GM12878 (cell line): ENCODE measurements at places on chromosomes 11 and 22.
A peak's percentile ranks its signal among the peaks of the same experiment; 100 is the strongest.

- peaks cover 1% of the 10 kb centered on the region; the same call in 1 of the 2 replicates for H3K36me3 ChIP-seq
- no peak overlapping the region for H3K27ac ChIP-seq
Measured at GRCh38 chr11:121300972-121301699, 8.6 kb downstream of the SC5D start.

DNA sequence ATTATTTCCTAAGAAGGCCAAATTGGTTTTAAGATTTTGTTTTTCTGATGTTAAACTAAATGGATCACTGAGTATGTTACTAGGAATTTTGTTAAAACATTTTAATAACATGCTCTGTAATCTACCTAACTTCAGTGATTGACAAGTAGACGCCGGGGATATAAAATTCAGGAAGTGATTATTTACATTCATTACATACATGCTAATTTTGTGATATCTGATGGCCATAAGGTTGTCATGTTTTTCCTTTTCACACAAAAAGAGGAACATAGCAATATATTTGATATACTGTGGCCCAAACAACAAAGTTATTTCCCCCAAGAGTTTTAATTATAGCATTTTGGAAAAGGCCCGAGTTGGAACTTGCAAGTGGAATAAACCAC lies 12.1 kb downstream of the SCUBE1 start:
- no peak overlapping the region for H3K27ac ChIP-seq
- H3K4me3 ChIP-seq, result no peak overlapping the region
- no peak for DNase-seq
- peaks cover 5% of the 10 kb centered on the region; the same call in 1 of the 2 replicates for H3K27me3 ChIP-seq
- no peaks in the 10 kb centered on the region for H3K4me1 ChIP-seq
- H3K36me3 ChIP-seq, result no peaks in the 10 kb centered on the region

- H3K4me3 ChIP-seq, result no peak overlapping the region
- H3K4me1 ChIP-seq, result peaks cover 32% of the 10 kb centered on the region
- peak overlapping the region; percentile 10; the same call in 1 of the 2 replicates for H3K27ac ChIP-seq
- no peaks in the 10 kb centered on the region for H3K36me3 ChIP-seq
Measured at GRCh38 chr11:47004595-47005033, 68.1 kb downstream of the CSTPP1 start.

DNA sequence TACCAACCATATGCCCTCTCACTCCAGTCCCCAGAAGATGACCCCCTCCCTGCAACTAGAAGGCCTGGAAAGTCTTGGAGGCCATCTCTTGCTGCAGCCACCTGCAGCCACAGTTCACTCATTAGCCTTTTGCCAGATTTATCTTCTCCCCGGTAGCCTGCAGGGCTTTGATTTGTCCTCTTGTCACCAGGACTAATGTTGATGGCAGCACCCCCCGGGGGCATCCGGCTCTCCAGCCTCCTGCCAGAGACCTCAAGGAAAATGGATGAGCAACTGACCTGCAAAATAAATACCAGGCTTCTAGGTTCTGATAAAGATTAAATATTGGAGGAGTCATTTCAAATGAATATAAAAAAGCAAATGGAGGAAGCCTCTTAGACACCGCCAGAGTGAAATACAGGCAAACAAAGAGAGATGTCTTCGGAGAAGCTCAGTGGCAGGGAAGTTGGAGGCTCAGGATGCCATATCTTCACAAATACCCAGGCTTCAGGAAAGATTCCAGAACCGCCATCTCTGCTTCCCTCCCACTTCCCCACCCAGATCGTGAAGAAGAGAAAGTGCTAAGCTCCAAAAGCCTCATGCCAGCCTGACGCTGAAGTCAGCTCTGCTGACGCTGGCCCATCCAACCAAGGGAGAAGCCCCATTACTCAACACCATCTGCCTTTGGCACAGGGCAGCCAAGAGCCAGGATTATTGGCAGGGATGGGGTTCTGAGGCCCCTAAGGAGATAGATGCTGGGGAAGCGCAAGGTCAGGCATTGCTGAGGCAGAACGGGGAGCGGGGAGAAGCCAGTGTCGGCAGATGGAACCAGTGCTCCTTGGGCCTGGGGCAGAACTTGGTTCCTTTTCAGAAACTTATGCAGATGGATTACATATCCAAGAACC lies 362.7 kb downstream of the CADM1 start:
- H3K27ac ChIP-seq, result no peak overlapping the region
- H3K4me3 ChIP-seq, result no peak overlapping the region
- no peaks in the 10 kb centered on the region for H3K4me1 ChIP-seq
- no peaks in the 10 kb centered on the region for H3K36me3 ChIP-seq
- peaks cover 2% of the 10 kb centered on the region for H3K27me3 ChIP-seq
- DNase-seq, result no peak

GRCh38 chr11:116536416-116536815 lies 236.4 kb downstream of the BUD13 start:
- peaks cover 11% of the 10 kb centered on the region for H3K27me3 ChIP-seq
- H3K36me3 ChIP-seq, result no peaks in the 10 kb centered on the region
- H3K4me1 ChIP-seq, result no peaks in the 10 kb centered on the region
- no peak overlapping the region for H3K4me3 ChIP-seq

GRCh38 chr11:46912526-46913150 lies 5.7 kb downstream of the LRP4 start:
- DNase-seq, result no peak

DNA sequence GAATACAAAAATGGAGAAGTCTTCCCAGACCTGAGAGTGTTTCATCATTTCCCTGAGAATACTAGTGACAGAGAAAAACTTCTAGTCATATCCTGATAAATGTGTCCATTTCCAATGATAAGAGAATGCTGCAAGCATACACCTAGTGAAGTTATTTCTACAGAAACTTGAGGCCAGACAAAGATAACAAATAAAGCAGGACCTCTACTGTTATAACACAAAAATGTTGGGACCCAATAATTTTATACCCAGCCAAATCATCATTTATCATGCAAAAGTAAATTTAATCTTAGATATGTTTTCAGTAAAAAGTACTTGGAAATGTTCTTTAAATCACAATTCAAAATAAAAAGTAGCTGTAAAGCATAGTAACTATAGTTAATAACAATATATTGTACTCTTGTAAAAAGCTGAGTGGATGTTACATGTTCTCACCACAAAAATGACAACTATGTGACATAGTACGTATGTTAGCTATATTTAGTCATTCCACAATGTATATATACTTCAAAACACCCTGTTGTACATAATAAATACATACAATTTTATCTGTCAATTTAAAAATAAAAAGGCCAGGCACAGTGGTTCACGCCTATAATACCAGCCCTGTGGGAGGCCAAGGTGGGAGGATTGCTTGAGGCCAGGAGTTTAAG lies 12.6 kb downstream of the RRAS2 start:
- H3K36me3 ChIP-seq, result peaks cover 4% of the 10 kb centered on the region; the same call in 1 of the 2 replicates
- no peak for DNase-seq
- peaks cover 3% of the 10 kb centered on the region; the same call in 1 of the 2 replicates for H3K4me1 ChIP-seq
- H3K27me3 ChIP-seq, result no peaks in the 10 kb centered on the region
- no peak overlapping the region for H3K27ac ChIP-seq

GRCh38 chr11:128420265-128420664 lies 167.1 kb downstream of the ETS1 start:
- H3K4me1 ChIP-seq, result peaks cover 4% of the 10 kb centered on the region
- no peak overlapping the region for H3K4me3 ChIP-seq
- no peak overlapping the region for H3K27ac ChIP-seq
- no peaks in the 10 kb centered on the region for H3K27me3 ChIP-seq

DNA sequence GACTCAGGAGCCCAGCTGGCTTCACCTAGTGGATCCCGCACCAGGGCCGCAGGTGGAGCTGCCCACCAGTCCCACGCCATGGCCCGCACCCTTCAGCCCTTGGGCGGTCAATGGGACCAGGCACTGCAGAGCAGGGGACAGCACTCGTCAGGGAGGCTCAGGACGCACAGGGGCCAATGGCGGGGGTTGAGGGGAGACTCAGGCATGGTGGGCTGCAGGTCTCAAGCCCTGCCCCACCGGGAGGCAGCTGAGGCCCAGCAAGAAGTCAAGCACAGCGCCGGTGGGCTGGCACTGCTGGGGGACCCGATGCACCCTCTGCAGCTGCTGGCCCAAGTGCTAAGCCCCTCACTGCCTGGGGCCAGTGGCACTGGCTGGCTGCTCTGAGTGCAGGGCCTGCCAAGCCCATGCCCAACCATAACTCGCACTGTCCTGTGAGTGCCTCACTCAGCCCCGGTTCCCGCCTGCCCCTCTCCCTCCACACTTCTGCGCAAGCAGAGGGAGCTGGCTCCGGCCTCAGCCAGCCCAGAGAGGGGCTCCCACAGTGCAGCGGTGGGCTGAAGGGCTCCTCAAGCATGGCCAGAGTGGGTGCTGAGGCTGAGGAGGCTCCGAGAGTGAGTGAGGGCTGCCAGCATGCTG lies 111.7 kb upstream of the PGR start:
- no peaks in the 10 kb centered on the region for H3K4me1 ChIP-seq
- no peaks in the 10 kb centered on the region for H3K27me3 ChIP-seq
- no peak for DNase-seq
- H3K27ac ChIP-seq, result no peak overlapping the region
- H3K36me3 ChIP-seq, result no peaks in the 10 kb centered on the region

- H3K4me3 ChIP-seq, result no peak overlapping the region
- no peak overlapping the region for H3K27ac ChIP-seq
- peaks cover 4% of the 10 kb centered on the region for H3K27me3 ChIP-seq
- H3K4me1 ChIP-seq, result no peaks in the 10 kb centered on the region
Measured at GRCh38 chr22:38429499-38430068, 25.4 kb downstream of the KCNJ4 start.

GRCh38 chr11:94557992-94558391 lies 9.2 kb upstream of the PIWIL4 start:
- H3K36me3 ChIP-seq, result no peaks in the 10 kb centered on the region
- H3K27me3 ChIP-seq, result no peaks in the 10 kb centered on the region
- DNase-seq, result no peak
- no peak overlapping the region for H3K4me3 ChIP-seq
- no peaks in the 10 kb centered on the region for H3K4me1 ChIP-seq

DNA sequence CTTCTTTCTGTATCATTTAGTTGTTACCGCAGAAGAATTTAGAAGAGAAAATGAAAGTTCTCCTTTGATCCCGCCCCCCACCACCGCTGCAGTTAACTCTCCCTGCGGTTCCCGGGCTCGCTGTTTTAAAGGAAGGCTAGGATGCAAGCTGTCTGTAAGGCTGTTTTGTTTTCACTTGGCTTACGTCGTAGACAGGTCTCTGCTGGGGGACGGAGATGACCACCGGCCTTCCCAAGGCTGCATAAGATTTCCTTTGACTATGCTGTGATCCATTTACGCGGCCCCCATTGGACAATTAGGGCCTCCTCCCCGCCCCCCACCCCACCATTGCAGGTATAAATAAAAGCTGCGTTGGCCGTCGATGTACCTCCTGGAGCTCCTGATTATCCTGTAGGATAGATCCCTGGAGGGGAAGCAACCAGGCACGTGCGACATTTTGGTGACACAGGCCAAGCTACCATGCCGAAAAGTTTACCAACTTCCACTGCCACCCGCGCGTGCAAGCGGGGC lies 1.4 kb upstream of the CPT1A start:
- peak overlapping the region; percentile 36; the same call in 1 of the 2 replicates for H3K27ac ChIP-seq
- peaks cover 31% of the 10 kb centered on the region for H3K4me1 ChIP-seq
- H3K36me3 ChIP-seq, result no peaks in the 10 kb centered on the region
- peak overlapping the region; percentile 85 for H3K4me3 ChIP-seq
- no peak for DNase-seq
- no peaks in the 10 kb centered on the region for H3K27me3 ChIP-seq

GRCh38 chr11:72833811-72834493 lies 19.7 kb downstream of the ATG16L2 start:
- no peak overlapping the region for H3K4me3 ChIP-seq
- H3K27ac ChIP-seq, result no peak overlapping the region
- DNase-seq, result no peak
- H3K27me3 ChIP-seq, result no peaks in the 10 kb centered on the region

GRCh38 chr11:38278457-38279141 lies 1680.6 kb upstream of the RAG2 start:
- H3K27me3 ChIP-seq, result no peaks in the 10 kb centered on the region
- no peak overlapping the region for H3K4me3 ChIP-seq
- no peak for DNase-seq
- H3K36me3 ChIP-seq, result no peaks in the 10 kb centered on the region

- H3K27me3 ChIP-seq, result no peaks in the 10 kb centered on the region
- H3K4me3 ChIP-seq, result no peak overlapping the region
- H3K4me1 ChIP-seq, result no peaks in the 10 kb centered on the region
- DNase-seq, result no peak
Measured at GRCh38 chr11:107102692-107103477, 84.6 kb upstream of the GUCY1A2 start.

DNA sequence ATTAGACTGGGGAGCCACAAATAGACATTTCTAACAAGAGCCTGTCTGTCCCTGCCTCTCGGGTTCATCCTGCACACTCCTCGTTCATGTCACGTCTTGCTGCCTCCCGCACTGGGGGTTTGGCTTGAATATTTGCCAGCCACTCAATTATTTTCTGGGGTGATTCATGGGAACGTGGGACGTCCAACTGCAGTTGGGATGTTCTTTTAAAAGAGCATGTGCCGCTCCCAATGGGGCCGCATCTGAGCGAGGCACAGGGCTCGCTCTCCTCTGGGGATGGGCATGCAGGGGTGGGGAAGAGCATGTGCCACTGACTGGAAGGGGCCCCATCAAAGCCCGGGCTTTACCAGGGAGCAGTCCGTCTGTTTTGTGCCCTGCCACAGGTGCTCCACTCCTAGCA lies 43.4 kb downstream of the PARVG start:
- no peaks in the 10 kb centered on the region; the same call in 1 of the 2 replicates for H3K27me3 ChIP-seq
- no peak for DNase-seq
- no peaks in the 10 kb centered on the region for H3K4me1 ChIP-seq

GRCh38 chr11:196786-197731 lies 4.2 kb downstream of the SCGB1C1 start:
- no peak for DNase-seq
- no peak overlapping the region for H3K27ac ChIP-seq

GRCh38 chr11:77130763-77131513 lies 2.9 kb downstream of the MYO7A start:
- H3K27ac ChIP-seq, result no peak overlapping the region
- 0 out of 2 replicates have a peak, but pooled peaks cover 3% of the 10 kb centered on the region for H3K4me1 ChIP-seq
- no peak overlapping the region for H3K4me3 ChIP-seq

- H3K4me3 ChIP-seq, result no peak overlapping the region
- H3K27ac ChIP-seq, result no peak overlapping the region
- DNase-seq, result no peak
- no peaks in the 10 kb centered on the region for H3K27me3 ChIP-seq
- no peaks in the 10 kb centered on the region for H3K36me3 ChIP-seq
Measured at GRCh38 chr11:68127714-68128681, 6.8 kb upstream of the CHKA start.

DNA sequence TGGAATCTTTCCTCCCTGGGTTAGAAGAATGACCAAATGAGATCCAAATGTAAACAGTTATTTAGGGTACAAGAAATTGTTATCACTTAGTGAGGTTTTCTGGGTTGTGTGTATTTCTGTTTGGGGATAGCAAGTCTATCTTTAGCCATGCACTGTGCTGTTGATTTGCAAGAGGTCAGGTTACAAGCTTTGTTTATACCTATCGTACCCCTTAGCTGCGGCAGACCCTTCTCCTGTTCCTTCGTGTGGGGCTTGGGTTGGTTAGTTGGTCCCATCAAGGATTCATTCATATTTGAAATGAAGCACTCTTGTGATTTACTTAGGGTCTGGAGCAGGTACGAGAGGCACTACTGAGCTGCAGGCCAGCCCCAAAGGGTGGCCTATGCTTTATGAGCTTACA lies 72.6 kb downstream of the USP35 start:
- no peak for DNase-seq
- H3K27ac ChIP-seq, result no peak overlapping the region
- no peaks in the 10 kb centered on the region for H3K36me3 ChIP-seq
- H3K4me3 ChIP-seq, result no peak overlapping the region

GRCh38 chr11:16297332-16297731 lies 59.0 kb downstream of the SOX6 start:
- H3K36me3 ChIP-seq, result no peaks in the 10 kb centered on the region
- H3K27ac ChIP-seq, result no peak overlapping the region
- H3K27me3 ChIP-seq, result no peaks in the 10 kb centered on the region
- DNase-seq, result no peak

- no peak for DNase-seq
- H3K27ac ChIP-seq, result no peak overlapping the region
- H3K4me1 ChIP-seq, result no peaks in the 10 kb centered on the region
- no peaks in the 10 kb centered on the region for H3K36me3 ChIP-seq
- H3K4me3 ChIP-seq, result no peak overlapping the region
- H3K27me3 ChIP-seq, result no peaks in the 10 kb centered on the region
Measured at GRCh38 chr11:92432515-92432914, 207.9 kb downstream of the FAT3 start.
